ENCODE measurements at places on chromosomes 5 and 9.

DNA sequence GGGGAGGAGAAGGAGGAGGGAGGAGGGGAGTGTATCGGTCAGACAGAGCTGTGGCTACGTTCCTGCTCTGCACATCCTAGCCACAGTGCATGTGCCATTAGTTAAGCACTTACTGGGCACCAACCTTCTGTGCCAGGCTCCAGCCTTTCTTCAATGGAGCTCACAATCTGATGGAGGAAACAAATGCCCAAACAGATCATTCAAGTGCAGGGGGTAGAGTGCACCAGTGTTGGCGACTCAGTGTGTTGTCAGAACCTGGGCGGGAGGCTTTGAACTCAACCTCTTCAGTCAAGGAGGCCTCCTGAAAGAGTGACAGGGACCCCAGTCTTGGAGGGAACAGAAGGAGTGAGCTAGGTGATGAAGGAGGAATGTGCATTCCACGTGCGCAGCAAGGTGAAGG lies 51.9 kb upstream of the SHB start:
- no peak for DNase-seq

DNA sequence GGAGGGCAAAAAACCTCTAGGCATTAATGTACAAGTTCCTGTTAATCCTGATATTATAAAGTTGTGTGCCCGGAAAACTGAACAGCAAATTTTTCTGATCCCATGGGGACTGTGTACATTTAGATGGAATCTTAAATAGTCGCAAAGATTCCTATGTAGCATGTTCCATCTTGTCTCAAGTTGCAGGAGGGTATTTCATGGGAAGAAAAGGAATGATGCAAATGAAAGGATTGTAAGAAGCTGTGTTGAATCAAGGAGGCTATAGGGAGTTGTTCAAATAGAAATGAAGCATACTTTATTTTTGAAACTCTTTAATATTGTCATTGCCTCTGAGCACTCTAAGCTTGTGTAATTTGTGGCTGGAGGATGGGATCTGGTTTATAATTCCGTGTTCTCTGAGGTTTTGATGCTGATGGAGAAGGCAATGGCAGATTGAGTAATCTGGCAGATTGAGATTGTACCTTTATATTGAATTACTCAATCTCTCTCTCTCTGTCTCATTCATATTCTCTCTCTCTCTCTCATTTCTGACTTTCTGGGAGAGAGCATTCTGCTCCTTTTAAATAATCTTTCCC lies 288.5 kb downstream of the OSTF1 start:
- DNase-seq: no peak

DNA sequence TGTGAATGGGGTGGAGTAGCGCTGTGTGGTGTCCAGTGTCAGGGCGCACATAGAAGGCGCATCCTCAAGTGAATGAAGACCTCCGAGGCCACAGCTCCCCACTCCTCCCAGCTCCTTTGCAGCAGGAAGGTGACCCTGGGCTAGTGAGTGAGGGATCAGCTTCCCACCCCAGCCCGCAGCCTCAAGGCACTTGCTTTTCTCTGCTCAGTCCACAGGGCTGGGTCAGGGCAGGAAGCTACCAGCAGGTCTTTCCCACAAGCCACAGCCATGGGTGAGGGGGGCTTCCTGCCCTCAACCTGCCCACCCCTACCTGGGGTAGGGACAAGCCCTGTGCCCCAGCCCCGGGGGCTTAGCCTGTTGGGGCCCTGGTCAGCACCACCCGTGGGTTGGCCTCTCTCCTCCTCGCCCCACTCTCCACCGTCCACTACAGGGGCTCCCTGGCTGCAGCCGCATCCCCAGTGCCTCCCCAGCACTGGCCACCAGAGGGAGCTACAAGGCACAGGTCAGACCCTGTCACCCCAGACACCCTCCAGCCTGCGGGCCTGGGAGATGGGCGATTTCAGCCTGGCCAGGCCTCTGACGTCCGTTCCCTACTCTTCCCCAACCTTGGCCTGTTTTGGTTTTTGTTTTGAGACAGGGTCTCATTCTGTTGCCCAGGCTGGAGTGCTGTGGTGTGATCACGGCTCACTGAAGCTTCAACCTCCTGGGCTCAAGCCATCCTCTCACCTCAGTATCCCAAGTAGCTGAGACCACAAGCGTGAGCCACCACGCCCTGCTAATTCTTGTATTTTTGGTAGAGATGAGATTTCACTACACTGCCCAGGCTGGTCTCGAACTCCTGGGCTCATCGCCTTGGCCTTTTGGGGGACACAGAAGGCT lies 1.3 kb upstream of the ABCA2 start:
- DNase-seq: peak; percentile 70

DNA sequence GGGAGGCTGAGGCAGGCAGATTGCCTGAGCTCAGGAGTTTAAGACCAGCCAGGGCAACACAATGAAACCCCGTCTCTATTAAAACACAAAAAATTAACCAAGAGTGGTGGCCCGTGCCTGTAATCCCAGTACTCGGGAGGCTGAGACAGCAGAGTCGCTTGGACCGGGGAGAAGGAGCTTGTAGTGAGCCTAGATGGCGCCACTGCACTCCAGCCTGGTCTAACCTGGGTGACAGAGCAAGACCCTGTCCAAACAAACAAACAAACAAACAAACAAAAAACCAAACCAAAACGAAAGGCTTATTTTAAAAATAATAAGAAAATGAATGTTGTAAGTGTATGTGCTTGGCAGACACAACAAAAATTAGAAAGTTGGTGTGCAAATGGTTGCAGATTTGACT lies 536.3 kb upstream of the PTPRD start:
- DNase-seq: no peak

GRCh38 chr9:91082731-91083130 lies 279.0 kb downstream of the AUH start:
- DNase-seq: no peak

GRCh38 chr9:124468061-124468740 lies 17.9 kb downstream of the ADGRD2 start:
- DNase-seq: no peak

DNA sequence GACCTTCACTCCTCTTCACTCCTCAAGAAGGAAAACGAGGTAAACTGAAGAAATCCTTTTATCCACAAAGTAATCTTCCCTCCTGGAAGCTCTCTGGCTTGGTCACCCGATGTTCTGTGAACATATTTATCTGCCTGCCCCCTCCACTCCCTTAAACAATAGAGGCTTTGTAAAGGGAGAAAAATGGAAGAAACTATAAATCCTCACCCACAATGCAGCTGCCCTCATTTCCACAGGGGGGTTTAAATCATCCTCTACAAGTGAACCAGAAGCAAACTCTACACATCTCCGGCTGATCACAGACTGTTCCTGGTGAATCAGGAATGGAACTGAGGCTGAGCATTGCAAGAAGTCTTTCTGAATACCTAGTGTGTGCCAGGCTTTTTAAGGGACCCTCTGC lies 7.2 kb downstream of the INSYN2B start:
- no peak for DNase-seq

- DNase-seq: no peak
Measured at GRCh38 chr5:11672385-11673085, 231.7 kb downstream of the CTNND2 start.

GRCh38 chr5:87946271-87946670 lies 322.4 kb downstream of the TMEM161B start:
- no peak for DNase-seq

DNA sequence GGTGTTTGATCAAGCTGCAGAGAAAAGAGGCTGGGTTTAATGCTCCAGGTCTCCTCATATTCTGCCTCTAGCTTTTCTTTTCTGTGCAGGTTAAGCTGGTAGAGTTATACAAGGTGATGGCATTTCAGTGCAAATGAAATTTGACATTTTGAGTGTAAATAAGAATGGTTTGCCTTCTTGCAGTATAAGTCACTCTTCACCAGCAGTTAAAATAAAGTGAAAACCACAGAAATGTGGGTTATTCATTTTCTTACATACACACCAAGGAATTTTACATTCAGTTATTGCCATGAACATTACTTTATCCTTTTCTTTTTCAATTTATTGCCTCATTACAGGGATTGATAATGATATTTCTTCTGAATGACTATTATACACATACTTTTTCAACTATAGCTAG lies 337.5 kb upstream of the PCSK5 start:
- DNase-seq: no peak

DNA sequence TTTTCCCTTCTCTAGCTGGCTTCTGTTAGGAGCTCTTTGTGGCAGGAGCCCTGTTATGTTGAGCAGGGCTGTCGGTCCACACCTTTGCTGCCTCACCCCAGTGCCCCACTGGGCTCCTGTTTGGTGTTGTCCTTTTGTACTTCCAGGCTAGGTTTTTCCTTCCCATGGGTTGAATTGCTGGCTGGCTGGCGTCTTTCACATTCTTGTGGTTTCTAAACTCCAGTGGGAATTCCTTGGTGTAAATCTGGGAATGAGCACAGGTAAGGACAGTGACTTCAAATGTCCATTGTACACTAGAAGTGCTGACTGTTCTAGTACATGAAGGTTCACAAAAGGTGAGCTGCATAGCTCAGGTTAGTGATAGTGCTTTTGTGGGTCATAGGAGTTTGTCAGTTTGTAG lies 30.4 kb downstream of the RASGRF2 start:
- DNase-seq: no peak

- DNase-seq: no peak
Measured at GRCh38 chr9:24479361-24480059, 66.2 kb downstream of the IZUMO3 start.

Data from CD4-positive, alpha-beta T cell treated with Interleukin-17A for 1 hour (primary cell).